IPS-NIHi11 (cell line): ENCODE measurements at places on chromosomes 7 and 10.

DNA sequence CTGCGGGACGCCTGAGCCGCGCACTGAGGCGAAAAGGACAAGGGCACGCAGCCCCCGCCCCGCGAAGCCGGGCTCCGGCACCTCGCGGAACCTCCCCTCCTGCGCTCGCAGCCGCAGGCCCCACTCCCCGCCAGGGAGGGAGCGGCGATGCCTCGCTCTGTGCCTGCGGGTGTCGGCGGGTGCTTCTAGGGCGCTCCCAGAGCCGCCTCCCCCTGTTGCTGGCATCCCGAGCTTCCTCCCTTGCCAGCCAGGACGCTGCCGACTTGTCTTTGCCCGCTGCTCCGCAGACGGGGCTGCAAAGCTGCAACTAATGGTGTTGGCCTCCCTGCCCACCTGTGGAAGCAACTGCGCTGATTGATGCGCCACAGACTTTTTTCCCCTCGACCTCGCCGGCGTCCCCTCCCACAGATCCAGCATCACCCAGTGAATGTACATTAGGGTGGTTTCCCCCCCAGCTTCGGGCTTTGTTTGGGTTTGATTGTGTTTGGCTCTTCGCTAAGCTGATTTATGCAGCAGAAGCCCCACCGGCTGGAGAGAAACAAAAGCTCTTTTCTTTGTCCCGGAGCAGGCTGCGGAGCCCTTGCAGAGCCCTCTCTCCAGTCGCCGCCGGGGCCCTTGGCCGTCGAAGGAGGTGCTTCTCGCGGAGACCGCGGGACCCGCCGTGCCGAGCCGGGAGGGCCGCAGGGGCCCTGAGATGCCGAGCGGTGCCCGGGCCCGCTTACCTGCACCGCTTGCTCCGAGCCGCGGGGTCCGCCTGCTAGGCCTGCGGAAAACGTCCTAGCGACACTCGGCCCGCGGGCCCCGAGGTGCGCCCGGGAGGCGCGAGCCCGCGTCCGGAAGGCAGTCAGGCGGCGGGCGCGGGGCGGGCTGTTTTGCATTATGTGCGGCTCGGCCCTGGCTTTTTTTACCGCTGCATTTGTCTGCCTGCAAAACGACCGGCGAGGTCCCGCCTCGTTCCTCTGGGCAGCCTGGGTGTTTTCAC lies 519 bp downstream of the ITGB8 start:
- DNase-seq: peak; percentile 49

DNA sequence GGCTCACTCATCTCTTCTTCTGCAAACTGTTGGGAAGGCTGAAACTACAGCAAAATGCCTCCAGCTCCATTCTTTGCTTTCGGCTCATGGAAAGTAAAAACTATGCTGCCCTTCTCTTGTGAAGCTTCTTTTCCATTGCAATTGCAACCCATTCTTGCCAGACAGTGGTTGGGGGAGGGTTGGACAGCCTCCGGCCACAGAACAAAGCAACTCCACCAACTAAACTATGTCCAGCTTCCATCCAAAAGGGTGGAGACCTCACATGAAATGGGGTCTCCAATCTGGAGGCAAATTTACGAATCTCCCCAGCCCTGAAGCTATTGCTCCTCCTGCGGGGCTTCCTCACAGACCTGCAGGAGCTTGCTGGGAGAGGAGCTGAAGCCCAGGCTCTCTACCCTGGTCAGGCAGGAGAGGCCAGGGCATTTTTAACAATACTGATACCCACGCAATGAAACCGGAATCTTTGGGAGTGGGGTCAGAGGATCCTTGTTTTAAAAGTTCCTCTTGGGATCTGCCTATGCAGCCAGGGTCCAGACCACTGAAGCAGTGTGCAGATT lies 549 bp downstream of the GPNMB start:
- DNase-seq: peak; percentile 32

DNA sequence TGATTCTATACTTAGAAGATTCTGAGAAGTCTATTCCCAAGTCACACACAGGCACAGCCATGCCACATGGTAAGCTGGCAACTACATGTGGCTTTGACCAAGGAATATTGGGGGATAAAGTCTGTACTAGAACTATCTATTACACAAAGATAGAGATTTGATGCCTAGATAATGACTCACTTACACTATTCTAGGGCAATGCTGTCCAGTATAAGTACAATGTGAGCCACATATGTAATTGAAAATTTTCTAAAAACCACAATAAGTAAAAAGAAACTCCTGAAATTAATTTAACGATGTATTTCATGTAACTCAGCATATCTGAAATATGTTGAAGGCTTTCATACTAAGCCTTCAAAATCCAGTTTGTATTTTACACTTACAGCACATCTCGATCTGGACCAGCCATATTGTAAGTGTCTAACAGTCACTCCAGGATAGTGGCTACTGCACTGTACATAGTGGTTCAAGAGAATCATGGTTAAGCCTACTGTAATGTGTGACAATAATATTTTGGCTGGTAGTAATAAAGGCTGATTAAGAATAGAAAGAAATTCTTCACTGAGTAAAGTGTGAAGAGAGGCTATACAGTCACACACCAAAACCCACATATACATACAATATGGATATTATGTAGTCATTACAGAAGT lies 62.8 kb downstream of the RTKN2 start:
- DNase-seq: no peak

DNA sequence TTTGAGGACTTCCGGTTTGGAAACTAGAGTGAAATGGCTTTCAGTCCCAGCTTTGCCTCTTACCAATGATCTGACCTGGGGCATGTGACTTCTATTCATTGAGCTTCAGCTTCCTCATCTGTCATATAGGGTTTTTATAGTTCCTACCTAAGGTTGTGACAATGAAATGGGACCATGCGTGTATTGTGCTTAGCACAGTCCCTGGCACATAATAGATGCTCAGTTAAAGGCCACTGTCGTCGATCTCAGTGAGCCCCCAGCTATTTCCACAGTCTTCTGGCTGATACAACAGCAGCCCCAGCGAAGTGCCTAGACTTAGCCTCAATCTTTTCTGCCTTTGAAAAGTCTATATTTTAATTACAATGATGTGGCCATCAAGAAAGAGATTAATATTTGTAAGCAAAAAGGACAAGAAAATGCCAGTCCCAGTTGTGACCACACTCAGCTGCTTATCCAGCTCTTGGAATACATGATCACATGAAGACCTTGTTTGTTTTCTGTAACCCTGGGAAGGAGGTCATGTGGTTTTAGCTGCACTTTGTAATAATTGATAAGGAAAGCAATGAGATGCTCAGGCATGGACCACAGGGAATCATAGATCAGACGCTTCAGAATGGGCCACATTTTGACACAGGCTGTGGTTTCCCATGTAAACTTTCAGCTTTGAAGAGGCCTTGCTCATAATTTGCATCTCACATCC lies 44.6 kb downstream of the VWA2 start:
- no peak for DNase-seq

- DNase-seq: no peak
These were observed 53.6 kb downstream of the PARD3 start for GRCh38 chr10:34761453-34761852.

- no peak for DNase-seq
These were observed 1140.7 kb upstream of the LRRN3 start for GRCh38 chr7:109950256-109950655.

- no peak for DNase-seq
These were observed 94.0 kb downstream of the TWIST1 start for GRCh38 chr7:19023477-19023876.

GRCh38 chr7:17031906-17032551 lies 150.2 kb upstream of the AGR3 start:
- DNase-seq: no peak

DNA sequence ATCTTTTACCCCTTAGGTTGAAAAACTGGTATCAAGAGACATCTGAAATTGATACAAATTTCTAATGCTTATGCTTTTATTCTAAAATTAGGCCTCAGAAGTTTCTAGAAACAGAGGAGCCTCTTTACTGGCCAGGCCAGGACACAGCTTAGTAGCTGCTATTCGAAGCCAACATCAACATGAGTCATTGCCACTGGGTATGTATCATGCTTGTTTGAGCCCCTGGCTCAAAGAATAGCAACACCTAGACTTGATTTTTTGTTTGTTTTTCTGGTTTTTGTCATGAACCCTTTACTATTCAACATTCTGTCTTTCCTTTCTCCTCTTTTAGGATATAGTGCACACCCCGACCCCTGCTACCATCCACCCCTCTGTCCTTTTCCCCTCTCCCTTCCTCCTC lies 90.9 kb upstream of the STK17A start:
- no peak for DNase-seq

DNA sequence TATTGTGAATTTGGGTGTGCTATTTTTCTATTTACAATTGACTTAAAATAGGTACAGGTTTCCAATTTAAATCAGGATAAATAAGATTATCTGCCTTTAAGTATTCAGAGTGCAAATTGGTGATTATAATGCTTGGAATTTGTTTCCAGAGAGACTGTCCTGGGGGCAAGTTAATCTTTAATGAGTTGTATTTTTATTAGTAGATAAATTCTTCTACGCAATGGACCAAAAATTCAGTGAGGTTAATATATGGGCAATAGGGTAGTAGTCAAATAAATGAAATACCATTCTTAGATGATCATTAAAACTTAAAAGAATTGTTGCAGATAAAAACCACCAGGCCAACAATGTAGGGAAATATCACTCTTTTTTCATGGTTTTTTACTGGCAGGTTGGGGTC lies 3.4 kb downstream of the BICC1 start:
- no peak for DNase-seq

DNA sequence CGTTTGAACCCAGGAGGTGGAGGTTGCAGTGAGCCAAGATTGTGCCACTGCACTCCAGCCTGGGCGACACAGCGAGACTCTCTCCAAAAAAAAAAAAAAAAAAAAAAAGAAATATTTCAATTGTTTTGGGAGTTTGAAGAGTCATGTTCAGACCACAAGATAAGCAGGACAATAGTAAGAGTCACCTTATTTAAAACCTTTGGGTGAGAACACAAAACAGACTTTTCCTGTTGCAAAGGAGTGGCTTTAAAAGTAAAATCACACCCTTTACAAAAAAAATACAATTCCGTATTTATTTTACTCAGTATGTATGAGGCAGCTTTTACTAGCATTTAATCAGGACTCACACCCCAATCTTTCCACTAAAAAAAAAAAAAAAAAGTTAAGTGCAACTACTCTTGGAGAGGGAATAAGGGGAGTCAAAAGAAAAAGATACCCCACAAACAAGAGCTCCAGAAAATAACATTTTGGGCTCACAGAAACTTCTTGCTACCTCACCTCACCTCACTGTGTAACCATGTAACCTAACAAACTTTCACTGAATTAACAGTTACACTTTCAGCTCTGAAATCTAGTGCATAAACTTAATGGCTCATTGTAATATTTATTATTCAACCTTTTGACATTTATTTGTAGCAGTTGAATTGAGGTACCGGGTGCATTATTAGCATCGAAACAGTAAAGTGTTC lies 11.2 kb downstream of the SKIDA1 start:
- no peak for DNase-seq
